Stimulated activated CD8-positive, alpha-beta memory T cell treated with anti-CD3 and anti-CD28 coated beads, Interleukin-2, amount 100 ng/mL, for 1 hour (primary cell): ENCODE measurements at places on chromosomes 1 and 21.

- DNase-seq: no peak
Observed at GRCh38 chr1:150562446-150563339, 13.5 kb downstream of the ADAMTSL4 start.

GRCh38 chr21:32371913-32372314, 20.9 kb downstream of the URB1 start:
- DNase-seq: no peak

- no peak for DNase-seq
Observed at GRCh38 chr1:184197831-184198230, 146.3 kb downstream of the TSEN15 start.

GRCh38 chr1:160494620-160495019, 28.4 kb downstream of the SLAMF6 start:
- no peak for DNase-seq

DNA sequence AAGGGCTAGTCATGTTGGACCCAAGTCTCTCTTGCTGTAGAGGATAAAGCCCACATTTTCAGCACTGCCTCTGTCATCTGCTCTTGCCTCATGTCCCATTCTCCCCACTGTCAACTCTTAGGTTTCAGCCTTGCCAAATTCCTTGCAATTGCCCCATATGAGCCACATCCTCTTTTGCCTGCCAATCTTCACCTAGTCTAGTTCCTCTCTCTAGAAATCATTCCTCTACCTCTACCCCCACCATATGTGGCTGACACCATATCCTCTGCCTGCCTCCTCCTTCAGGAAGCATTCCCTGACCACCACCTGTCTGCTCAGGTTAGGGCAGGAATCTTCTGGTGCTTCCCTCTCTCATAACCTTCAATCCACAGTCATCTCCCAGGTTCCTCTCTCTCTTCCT, 38.2 kb downstream of the SLC9A1 start:
- no peak for DNase-seq

DNA sequence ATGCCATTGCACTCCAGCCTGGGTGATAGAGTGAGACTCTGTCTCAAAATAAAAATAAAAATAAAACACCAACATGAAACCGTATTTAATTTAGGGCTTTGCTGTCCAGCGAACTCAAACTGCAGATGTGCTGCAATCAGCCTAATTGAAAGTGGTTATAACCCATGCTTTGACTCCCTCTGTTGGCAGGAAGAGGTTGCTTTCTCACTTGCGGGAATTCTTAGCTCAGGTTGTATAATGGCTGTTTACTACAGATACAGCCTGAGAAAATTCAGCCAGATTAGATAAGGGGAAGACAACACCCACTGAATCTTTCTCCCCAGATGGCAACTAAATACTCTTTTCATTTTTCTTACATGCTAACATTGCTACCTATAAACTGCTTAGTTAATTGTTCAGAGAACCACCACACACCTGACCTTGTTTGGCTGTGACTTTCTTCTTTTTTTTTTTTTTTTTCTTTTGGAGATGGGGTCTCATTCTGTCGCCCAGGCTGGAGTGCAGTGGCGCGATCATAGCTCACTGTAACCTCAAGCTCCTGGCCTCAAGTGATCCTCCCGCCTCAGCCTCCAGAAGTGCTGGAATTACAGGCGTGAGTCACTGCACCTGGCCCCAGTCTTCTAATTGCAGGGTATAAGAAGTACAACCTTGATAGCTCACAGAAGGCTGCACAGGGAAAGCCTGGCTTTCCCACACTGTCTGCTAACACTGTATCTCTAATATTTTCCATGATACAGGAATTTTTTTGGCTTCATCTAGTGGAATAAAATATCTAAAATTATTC, 34.6 kb downstream of the DNTTIP2 start:
- DNase-seq: no peak

- DNase-seq: no peak
Observed at GRCh38 chr1:117959364-117959763, 29.8 kb downstream of the WDR3 start.

DNA sequence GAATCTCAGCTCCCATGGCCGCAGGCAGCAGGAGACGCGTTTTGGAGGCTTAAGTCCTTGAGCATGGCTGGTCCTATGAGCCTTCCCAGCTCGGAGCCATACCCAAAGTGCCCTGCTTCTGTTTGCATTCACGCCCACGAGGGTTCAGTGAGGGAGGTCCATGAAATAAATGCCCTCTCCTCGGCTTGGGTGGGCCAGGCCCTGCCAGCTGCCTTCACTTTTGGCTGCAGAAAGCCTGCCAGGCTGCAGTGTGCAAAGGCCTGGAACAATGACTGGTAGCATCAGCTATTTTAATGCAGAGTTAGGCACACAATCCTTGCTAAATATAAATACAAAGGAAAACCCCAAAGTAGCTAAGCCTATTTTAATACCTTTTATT, 49.4 kb downstream of the H3-3A start:
- no peak for DNase-seq

DNA sequence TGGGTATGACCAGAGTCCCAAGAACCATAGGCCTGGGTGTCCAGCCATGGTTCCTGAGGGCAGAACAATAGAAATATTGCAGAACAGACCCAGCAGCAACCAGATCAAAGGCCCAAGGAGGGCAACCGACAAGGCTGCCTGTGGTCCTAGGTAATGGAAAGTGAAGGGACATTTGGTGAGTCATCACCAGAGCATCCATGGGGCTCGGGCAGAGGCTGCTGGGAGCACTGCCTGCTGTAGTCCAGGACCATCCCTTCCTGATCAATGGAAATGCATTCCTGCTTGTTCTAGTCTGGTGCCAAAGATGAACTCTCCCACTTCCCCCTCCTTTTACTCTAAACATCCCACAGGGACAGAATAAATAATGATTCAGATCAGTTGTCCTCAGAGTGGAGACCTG, 172.8 kb upstream of the CACNA1E start:
- no peak for DNase-seq

DNA sequence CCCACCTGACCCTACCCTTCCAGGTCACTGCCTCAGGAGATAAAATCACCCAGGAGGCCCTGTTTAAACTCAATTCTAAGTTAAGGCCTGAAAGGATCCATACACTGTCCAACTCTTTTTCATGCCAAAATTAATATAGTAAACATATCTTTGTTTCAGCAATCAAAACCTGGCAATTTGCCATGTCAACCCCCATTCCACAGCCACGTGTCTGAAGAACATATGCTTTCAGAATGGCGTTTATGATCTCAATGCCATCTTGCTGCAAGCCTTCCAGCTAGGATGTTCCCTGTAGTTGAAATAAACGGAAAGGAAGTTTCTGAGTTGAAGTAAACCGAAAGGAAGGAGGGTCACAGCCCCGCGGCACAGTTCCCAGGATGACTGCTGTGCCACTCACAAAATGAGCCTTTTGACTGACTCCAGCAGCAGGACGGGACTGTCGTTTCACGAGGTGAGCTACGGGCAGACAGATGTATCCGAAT, 472.0 kb downstream of the SMYD3 start:
- DNase-seq: no peak

- DNase-seq: no peak
Observed at GRCh38 chr1:46394872-46395465, 852 bp downstream of the FAAH start.

- no peak for DNase-seq
Observed at GRCh38 chr1:196152975-196153374, 455.3 kb downstream of the KCNT2 start.

GRCh38 chr1:242435200-242435599, 89.3 kb downstream of the PLD5 start:
- no peak for DNase-seq

- no peak for DNase-seq
Observed at GRCh38 chr21:23578027-23578426, 2029.3 kb downstream of the MRPL39 start.

- DNase-seq: no peak
Observed at GRCh38 chr1:58430421-58431275, 115.9 kb downstream of the OMA1 start.

DNA sequence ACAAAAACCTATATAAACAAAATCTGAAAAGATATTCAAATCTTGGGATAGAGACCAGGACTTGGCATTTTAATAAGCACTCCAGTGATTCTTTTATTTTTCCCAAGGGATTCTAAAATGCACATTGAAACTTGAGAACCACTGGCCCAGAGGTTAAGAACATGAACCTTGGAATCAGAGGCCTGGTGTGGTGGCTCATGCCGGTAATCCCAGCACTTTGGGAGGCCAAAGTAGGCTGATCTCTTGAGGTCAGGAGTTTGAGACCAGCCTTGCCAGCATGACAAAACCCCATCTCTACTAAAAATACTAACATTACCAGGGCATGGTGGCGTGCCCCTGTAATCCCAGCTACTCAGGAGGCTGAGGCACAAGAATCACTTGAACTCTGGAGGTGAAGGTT, 12.9 kb upstream of the CEP85 start:
- no peak for DNase-seq

GRCh38 chr1:242205622-242206489, 207.0 kb upstream of the MAP1LC3C start:
- DNase-seq: no peak

GRCh38 chr1:67726224-67726623, 41.2 kb downstream of the GADD45A start:
- no peak for DNase-seq

GRCh38 chr21:14722841-14723483, 176.8 kb upstream of the SAMSN1 start:
- DNase-seq: no peak

GRCh38 chr1:64893921-64894320, 72.4 kb downstream of the JAK1 start:
- no peak for DNase-seq
